ENCODE measurements at places on chromosomes 3 and 15. TPM values are rescaled to one million over a fixed set of nuclear protein-coding genes. Genes with fewer than 3 reads are reported as not detected.

- no peak for DNase-seq
- H3K4me1 ChIP-seq, result no peaks in the 10 kb centered on the region
- H3K27me3 ChIP-seq, result no peaks in the 10 kb centered on the region
- no peak overlapping the region for H3K27ac ChIP-seq
- H3K4me3 ChIP-seq, result no peak overlapping the region
- no peaks in the 10 kb centered on the region for H3K36me3 ChIP-seq
Observed at GRCh38 chr3:174700736-174701135, 158.4 kb upstream of the NAALADL2 start.

DNA sequence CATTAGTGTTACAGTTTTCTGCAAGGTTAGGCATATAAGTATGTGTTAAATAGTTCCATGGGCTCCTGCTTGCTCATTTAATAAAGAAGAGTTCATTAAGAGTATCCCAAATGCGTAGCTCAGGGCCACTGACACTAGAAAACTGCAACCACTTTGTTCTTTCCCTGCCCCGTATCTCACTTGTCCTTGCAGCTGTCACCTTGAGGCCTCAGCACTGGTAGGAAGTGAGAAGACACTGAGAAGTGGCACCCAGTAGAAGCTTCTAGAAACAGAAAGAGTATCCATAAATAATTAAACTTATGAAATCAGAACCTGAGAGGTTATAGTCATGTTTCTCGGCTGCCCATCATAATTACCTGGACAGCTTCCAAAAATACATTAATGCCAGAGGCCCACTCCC, 266.0 kb downstream of the KCNMB2 start:
- peak; percentile 66 for DNase-seq
- H3K4me1 ChIP-seq, result no peaks in the 10 kb centered on the region
- H3K27me3 ChIP-seq, result no peaks in the 10 kb centered on the region
- no peak overlapping the region for H3K27ac ChIP-seq
- no peak overlapping the region for H3K4me3 ChIP-seq

Gene STRIT1
- total RNA-seq, result not detected

Gene INKA1
- total RNA-seq, result 3.3 TPM

Data from esophagus muscularis mucosa (tissue), 4 donors.